ENCODE measurements at places on chromosomes 2 and 18. TPM values are rescaled to one million over a fixed set of nuclear protein-coding genes. Genes with fewer than 3 reads are reported as not detected.

SNRPD1 gene
- total RNA-seq = 13.7 TPM

DNA sequence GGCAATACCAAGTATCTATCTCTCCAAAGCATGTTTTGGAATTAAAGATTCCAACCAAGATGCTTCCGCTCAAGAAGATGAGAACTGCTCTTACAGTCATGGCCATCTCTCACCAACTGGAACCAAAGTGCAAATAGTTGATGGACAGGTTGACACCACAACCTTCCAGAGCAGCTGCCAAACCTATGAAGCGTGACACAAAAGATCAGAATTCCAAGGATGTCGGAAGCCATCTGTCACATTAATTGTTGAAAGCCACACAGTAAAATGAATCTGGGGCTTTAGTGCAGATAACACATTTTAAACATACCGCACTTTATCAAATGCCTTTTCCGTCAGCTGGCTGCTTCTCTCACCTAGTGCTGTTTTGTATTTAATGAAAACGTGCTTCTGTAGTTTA is 195.7 kb downstream of the CDH20 start:
- no peaks in the 10 kb centered on the region for H3K4me1 ChIP-seq
- no peaks in the 10 kb centered on the region for H3K36me3 ChIP-seq
- no peaks in the 10 kb centered on the region for H3K27me3 ChIP-seq
- H3K4me3 ChIP-seq = no peak overlapping the region
- no peak overlapping the region for H3K27ac ChIP-seq

GRCh38 chr2:63104482-63104881 is 53.9 kb downstream of the OTX1 start:
- H3K27me3 ChIP-seq = no peaks in the 10 kb centered on the region
- H3K36me3 ChIP-seq = no peaks in the 10 kb centered on the region
- no peak for DNase-seq
- H3K27ac ChIP-seq = no peak overlapping the region
- H3K4me1 ChIP-seq = no peaks in the 10 kb centered on the region
- no peak overlapping the region for H3K4me3 ChIP-seq

GRCh38 chr2:104408266-104408665 is 445.6 kb upstream of the POU3F3 start:
- no peaks in the 10 kb centered on the region for H3K36me3 ChIP-seq
- H3K27me3 ChIP-seq = no peaks in the 10 kb centered on the region
- peak; percentile 13 for DNase-seq

DNA sequence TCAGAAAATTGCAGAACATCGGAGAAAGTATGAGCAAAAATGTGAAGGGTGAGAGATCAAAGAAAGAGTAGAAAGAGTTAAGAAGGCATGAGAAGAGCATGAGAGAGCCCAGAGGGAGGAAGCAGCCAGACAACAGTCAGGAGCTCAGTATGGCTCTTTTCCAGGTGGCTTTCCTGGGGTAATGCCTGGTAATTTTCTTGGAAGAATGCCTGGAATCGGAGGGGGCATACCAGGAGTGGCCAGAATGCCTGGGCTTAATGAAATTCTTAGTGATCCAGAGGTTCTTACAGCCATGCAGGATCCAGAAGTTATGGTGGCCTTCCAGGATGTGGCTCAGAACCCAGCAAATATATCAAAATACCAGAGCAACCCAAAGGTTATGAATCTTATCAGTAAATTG is 271.8 kb upstream of the TFPI start:
- H3K27me3 ChIP-seq = no peaks in the 10 kb centered on the region
- no peak overlapping the region for H3K27ac ChIP-seq
- no peak for DNase-seq
- H3K36me3 ChIP-seq = no peaks in the 10 kb centered on the region
- no peak overlapping the region for H3K4me3 ChIP-seq

- DNase-seq = no peak
- H3K4me1 ChIP-seq = no peaks in the 10 kb centered on the region
- H3K36me3 ChIP-seq = peaks cover 2% of the 10 kb centered on the region
- H3K4me3 ChIP-seq = no peak overlapping the region
- H3K27me3 ChIP-seq = no peaks in the 10 kb centered on the region
Observed at GRCh38 chr2:42569883-42570282, 1.5 kb downstream of the MTA3 start.

All from lung (tissue), 17 donors.